ENCODE measurements at places on chromosomes 7 and 10.

DNA sequence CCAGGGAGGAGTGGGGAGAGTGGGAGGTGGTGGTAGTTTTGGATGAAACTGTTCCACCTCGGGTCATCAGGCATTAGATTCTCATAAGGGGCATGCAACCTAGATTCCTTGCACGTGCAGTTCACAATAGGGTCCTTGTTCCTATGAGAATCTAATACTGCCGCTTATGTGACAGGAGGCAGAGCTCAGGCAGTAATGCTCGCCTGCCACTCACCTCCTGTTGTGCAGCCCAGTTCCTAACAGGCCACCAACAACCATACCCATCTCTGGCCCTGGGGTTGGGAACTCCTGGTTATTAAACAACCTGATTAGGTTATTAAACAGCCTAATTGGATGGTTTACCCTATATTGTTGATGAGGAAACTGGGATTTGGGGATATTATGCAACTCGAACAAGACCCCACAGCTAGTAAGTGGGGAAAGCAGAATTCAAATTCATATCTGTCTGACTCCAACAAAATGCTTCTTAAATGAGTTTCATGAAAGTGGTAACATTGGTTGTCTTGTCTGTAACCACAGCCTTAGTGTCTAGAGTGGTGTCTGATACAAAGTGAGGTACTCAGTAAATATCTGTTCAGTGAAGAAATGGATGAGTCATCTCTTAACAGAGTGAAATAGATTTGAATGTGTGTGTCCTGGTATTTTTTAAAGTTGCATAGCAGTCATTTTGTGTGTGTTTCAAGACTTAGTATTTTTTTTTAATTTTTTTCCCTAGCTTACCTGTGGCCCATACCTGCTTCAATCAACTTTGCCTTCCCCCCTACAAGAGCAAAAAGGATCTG lies 101.6 kb downstream of the HECTD2 start:
- DNase-seq = no peak

- DNase-seq = no peak
Observed at GRCh38 chr10:19049567-19049966, 966 bp downstream of the MALRD1 start.

- no peak for DNase-seq
Observed at GRCh38 chr10:89121764-89122020, 85.4 kb downstream of the CH25H start.

- no peak for DNase-seq
Observed at GRCh38 chr7:31033674-31034300, 18.3 kb upstream of the ADCYAP1R1 start.

- DNase-seq = no peak
Observed at GRCh38 chr7:104990983-104991382, 23.0 kb upstream of the KMT2E start.

DNA sequence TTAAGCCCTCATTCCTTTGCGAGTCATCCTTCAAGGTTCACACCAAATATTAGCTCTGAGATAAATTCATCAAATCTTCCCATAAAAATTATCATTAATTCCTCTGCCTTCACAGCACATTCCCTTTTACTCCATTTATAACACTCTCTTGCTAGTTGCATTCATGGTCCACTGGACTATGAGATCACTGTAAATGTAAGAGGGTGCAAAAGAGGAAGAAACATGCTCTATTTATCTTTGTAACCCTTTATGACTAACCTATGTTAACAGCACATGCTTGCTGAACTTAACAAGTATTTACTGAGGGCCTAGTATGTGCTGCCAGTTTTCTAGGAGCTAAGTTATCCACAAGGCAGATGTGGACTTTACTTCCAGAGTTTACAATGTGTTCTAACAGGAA lies 86.7 kb upstream of the TMEM168 start:
- no peak for DNase-seq

GRCh38 chr7:32502728-32503127 lies 7.4 kb downstream of the AVL9 start:
- DNase-seq = no peak

- DNase-seq = no peak
Observed at GRCh38 chr10:122507616-122508015, 46.3 kb downstream of the HTRA1 start.

DNA sequence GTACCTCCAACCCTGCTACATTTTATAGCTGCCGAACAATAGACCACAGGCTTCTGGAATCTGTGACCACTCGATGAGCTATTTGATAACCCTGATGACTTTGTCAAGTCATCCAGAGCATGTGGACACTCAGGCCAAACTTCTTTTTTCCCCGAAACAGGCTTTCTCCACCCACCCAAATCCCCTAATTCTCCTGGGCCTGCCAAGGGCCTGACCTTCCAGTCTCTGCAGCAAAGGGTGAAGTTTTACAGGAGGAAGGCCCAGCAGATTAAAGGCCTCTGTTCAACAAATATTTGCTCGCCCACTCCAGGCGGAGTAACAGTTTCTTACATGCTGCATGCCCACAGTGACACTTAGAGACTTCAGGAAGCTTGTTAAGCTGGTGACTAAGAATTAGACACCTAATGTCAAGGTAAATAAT lies 2.0 kb downstream of the JCAD start:
- no peak for DNase-seq

GRCh38 chr7:20438694-20439376 lies 108.1 kb downstream of the ITGB8 start:
- no peak for DNase-seq

GRCh38 chr10:110566472-110567200 lies 859 bp upstream of the SMC3 start:
- no peak for DNase-seq

DNA sequence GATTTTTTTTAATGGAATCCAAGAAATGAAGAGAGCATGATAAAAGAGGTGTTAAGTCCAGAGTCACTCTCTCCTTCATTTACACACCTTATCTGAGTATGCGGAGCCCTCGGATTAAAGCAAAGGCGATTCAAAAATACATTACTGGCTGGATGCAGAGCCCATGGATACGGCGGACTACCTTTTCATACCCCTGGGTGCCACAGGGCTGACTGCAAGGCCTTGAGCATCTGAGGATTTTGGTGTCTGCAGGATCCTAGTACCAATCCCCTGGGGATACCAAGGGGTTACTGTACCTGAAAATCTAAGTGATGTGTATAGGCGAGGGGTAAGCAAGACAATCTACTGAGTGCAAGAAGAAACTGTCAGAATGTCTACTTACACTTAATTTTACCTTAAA lies 20.5 kb downstream of the PIP4K2A start:
- DNase-seq = no peak

DNA sequence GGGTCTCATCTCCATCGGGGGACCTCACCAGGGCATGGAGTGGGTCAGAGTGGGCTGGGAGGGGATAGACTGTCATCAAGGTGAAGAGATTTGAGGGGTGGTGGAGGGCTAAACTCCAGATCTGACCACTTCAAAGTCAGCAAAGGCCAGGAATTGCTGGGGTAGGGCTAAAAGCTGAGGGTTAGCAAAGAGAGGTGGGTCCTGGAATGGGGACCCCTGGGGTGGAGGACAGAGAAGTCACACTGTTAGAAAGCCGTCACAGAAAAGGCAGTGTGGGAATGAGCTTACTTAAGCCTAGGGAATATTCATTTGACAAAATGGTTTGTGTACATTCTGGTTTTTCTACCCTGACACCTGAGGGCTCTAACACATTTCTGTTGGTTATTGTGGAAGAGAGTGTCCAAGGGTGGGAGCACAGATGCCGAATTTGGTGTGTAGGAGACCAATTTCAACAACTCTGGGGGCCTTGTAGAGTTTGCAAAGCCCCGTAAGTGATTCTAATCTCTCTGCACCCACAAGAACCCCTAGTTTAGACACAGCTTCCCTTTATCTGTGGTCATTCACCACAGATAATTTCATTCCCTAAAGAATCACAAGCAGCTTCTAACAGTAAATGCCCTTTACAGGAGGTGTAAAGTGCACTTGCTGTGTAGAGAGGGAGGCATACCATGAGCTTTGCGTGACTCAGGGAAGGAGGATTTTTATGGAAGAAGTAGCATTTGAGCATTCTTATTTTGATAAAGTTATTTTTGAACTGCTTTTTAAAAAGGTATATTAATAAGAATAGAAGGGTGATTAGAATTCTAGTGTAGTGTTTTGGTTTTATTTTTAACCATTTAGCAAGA lies 6.4 kb downstream of the FBH1 start:
- no peak for DNase-seq

DNA sequence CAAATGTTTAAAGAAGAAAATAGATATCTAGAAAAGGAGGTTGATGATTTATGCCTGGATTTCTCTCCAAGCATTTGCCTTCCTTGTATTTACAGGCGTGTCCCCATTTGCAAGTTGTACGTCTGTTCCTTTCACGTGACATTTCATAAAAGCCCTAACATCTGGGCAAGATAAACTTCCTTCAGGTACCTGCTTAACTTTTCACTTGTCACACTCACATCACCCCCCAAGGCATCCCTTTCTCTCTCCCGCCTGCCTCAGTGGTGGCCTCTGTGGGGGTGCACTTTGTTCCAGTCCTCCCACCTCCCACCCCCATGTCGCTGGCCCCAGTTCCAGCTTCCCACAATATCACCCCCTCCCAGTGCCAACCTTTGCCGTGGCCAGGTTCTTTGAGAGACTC lies 6.7 kb downstream of the TWIST1 start:
- peak; percentile 15 for DNase-seq

DNA sequence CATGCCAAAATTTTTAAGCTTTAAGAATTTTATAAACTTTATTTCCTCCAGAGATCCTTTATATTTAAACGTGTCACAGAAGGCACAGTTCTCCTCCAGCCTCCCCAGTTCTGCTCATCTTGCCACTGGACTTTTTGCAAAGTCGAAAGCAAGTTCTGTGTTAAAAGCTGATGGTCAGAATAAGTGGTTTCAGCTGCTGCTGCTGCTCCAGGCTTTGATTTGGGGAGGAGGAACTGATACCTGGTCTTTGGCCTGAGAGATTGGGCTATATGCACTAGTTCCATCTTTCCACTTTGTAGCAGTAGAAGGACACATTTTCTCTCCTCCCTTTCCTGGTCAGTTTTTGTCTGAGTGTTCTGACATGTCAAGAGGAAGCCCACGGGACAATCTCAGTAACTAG lies 435.9 kb upstream of the PHF14 start:
- no peak for DNase-seq

GRCh38 chr7:4109481-4110110 lies 572.5 kb upstream of the FOXK1 start:
- no peak for DNase-seq

GRCh38 chr10:30656233-30656632 lies 26.7 kb upstream of the LYZL2 start:
- no peak for DNase-seq

- no peak for DNase-seq
Observed at GRCh38 chr10:48946891-48947500, 7.4 kb upstream of the LRRC18 start.

- DNase-seq = no peak
Observed at GRCh38 chr7:100415448-100415847, 13.1 kb downstream of the ZCWPW1 start.

DNA sequence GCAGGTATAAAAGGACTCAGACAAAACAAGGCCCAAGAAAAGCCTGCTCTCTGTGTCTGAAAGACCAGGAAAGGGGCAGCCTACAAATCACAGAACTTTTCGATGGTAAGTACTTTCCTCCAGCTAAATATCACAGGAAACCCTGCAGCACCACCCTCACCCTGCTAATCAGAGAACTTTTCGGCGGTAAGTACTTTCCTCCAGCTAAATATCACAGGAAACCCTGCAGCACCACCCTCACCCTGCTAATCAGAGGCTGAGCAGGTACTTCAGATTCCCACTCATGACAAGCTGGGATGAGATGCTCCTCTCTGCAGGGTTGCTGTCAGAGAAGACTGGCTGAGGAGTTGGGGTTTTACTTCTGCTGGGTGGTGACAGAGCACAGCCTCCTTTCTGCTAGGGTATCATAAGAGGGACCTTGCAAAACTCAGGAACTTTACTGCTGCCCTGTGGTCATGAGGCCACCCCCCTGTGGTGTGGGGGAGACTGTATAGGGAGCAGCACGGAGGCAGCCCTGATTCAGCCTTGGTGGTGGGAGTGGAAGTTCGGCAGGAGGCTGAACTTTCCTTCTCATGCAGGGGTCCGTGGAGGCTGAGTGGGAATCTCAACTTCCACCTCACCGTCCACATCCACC lies 7.2 kb downstream of the WDR37 start:
- DNase-seq = no peak

GRCh38 chr10:110762849-110763211 lies 108.9 kb upstream of the PDCD4 start:
- DNase-seq = no peak

GRCh38 chr10:69742928-69743602 lies 58.6 kb upstream of the COL13A1 start:
- DNase-seq = no peak

- DNase-seq = no peak
Observed at GRCh38 chr7:45592230-45592991, 18.2 kb downstream of the ADCY1 start.

- DNase-seq = no peak
Observed at GRCh38 chr7:94160719-94161435, 156.7 kb upstream of the BET1 start.

GRCh38 chr10:2782265-2782664 lies 285.1 kb upstream of the PFKP start:
- no peak for DNase-seq

Measured in spinal cord (tissue), 10 donors.